ENCODE measurements at places on chromosomes 5 and 9.

DNA sequence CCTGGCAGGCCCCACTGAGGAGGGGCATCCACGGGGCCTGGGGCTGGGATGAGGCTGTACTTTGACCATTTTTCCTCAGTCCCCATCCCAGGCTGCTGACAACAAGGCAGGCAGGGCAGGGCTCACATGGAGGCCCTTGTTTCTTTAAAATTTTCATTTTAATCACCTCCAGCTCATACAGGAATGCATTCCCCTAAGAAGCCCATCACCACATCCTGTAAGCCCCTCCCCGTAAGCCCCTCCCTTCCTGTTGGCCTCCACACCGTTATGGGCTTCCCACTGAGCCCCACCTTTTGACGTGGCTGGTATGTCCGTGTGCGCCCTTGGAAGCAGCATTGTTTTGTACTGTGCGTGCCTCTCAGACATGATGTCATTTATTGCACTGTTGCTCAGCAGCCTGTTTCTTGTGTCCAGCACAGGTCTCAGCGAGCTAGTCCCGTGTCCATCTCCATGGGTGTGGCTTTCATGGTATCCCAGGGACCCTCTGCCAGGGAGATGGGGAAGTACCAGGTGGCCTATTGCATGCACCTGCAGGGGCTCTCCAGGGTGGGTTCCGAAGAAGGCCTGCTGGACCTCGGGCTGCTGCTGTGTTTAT lies 22.4 kb downstream of the PHF2 start:
- DNase-seq = no peak

DNA sequence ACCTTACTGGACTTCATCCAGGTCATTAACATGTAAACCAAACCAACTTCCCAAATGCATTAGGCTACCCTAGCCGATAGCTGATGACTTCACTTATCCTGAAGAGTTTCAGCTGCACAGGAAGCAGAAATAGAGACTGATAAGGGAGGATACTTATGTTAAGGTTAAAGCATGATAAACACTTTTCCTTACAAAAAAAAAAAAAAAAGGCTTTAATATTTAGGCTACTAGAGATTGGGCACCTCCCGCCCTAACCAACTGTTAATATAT lies 1.6 kb upstream of the MEF2C start:
- no peak for DNase-seq

- no peak for DNase-seq
These were observed 113.4 kb downstream of the PAPPA start for GRCh38 chr9:116267021-116267420.

DNA sequence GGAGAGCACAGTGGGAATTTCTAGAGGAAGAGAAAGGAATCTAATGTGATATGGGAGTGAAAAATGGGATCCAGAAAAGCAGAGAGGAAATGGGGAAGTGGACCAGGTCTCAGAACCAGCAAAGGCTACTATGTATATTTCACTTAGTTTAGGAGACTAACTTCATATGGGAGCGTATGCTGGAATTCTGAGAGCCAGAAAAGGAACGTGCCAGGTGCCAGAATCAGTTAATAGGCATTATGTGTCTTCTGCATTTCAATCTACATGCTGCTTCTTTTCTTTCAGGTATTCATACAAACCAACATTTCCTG lies 28.5 kb upstream of the IFNA14 start:
- no peak for DNase-seq

DNA sequence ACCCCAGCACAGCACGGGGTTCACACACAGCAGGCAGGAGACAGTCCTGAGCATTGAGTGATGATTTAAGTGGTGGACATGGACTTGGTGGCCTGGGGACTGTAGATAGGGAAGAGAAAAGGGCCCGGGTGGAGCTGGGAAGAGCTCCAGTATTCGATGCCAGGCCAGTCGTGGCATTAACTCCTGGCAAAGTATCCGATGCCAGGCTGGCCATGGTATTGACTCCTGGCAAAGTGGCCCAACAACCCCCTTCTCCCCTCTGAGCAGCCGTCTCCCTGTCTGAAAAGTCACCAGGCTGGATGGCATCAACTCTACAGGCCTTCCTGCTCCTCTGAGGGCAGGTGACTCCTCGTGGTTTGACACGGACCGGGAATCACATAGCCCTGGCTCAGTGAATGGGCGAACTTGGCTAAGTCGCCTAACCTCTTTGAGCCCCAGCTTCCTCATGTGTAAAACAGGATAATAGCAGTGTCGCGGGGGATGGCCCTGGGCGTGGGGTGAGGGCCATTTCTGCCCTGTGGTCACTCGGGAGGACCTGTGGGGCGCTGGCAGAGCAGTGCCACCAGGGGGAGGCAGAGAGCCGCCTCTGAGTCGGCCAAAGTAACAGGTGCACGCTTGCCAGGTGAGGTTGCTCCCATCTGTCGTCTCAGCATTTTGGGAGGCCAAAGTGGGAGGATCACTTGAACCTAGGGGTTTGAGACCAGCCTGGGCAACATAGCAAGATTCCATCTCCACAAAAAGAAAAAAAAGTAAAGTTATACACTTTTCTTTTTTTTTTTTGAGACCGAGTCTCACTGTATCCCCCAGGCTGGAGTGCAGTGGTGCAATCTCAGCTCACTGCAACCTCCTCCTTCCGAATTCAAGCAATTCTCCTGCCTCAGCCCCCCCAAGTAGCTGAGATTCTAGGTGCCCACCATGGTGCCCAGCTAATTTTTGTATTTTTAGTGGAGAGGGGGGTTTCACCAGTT lies 5.7 kb upstream of the SEC16A start:
- DNase-seq = peak; percentile 77

DNA sequence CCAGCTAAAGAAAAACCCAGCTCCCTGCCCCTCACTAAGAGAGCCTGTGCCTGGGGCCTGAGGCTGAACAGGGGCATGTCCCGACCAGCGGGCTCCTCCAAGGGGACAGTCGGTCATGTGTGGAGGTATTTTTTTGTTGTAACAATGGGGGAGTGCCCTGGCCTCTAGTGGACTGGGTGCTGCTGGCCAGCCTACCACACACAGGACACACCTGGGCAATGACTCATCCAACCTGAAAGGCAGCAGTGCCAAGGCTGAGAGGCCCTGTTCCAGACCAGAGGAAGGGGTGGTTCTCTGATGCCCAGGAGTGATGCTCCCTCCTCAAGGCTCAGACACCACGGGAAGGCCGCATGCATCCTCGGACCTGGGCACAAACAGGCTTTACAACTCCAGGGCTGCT lies 181.5 kb downstream of the OLFM1 start:
- no peak for DNase-seq

DNA sequence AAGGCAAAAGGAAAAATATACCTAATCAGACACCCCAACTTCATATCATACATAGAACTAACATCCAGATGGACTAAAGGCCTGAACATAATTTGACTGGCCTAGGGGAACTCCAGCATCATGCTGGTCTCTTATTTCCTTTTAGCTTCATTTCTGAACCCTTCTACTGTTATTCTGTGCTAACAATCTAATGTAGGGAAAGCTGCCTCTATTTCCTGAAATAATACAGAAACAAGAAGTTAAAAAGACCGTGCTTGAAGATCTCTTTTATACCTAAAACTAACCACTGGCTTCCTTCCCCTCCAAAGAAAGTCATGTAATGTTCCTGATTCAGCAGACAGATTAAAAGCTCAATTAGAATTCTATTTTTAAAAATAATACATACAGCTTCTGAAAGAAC lies 36.7 kb downstream of the LPAR1 start:
- DNase-seq = no peak

- no peak for DNase-seq
These were observed 69.0 kb downstream of the ADAMTSL1 start for GRCh38 chr9:18542837-18543405.

- no peak for DNase-seq
These were observed 946.3 kb downstream of the DTWD2 start for GRCh38 chr5:118042076-118042475.

DNA sequence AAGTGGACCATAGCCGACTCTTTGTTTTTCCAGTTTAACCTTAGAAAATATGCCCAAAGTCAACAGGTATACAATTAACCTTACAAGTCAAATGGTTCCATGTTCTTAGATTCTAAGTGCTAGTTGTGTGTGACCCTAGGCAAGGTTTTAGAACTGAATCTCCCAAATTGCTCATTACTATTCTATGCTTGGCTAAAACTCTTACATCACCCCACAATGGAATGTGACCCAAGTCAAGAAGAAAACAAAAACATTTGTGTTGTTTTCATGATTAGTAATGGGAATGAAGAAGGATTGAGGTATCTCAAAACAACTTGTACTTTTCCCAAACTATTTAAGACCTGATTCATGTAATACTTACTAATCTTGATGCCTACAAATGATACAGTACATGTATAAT lies 159.2 kb downstream of the ARRDC3 start:
- no peak for DNase-seq

DNA sequence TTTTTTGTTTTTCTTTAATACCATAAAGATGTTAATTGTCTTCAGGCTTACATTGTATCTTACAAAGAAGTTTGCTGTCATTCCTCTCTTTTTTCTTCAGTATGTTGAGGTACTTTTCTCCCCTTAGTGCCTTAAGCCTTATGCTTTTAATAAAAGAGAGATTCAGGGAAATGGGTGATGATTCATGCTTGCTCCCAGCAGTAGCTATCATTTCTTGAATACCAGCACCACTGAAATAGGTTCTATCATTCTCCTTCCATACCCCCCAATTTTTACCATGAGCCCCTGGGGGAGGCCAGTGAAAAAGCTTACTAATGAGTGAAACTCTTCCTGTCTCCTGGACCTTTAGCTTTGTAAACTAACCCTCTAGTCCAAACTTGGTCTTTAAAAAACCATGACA lies 165.0 kb downstream of the FBXL7 start:
- no peak for DNase-seq

- no peak for DNase-seq
These were observed 296.6 kb upstream of the PCSK5 start for GRCh38 chr9:75593920-75594319.

GRCh38 chr5:125659316-125660023 lies 763.7 kb upstream of the GRAMD2B start:
- DNase-seq = no peak

DNA sequence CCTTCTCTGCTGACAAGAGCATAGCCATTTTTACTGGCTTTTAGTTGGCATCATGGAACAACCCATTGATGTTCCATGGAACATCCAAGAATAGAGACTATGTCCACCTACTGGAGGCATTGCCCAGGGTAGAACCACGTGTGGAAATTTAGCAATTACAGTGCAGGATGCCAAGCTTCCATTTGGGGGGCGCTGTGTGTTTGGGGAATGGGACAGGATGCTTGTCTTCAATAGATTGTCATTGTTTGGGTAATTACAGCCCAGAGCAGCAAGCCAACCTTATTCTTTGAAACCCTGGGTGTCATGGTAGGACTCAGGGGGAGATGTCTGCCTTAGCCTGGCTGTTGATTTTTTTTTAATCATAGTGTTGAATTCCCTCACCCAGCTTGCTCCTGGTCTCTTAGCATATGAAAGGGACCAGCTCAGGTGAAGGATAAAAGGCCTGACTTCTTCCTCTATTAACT lies 171.1 kb downstream of the DOCK2 start:
- no peak for DNase-seq

DNA sequence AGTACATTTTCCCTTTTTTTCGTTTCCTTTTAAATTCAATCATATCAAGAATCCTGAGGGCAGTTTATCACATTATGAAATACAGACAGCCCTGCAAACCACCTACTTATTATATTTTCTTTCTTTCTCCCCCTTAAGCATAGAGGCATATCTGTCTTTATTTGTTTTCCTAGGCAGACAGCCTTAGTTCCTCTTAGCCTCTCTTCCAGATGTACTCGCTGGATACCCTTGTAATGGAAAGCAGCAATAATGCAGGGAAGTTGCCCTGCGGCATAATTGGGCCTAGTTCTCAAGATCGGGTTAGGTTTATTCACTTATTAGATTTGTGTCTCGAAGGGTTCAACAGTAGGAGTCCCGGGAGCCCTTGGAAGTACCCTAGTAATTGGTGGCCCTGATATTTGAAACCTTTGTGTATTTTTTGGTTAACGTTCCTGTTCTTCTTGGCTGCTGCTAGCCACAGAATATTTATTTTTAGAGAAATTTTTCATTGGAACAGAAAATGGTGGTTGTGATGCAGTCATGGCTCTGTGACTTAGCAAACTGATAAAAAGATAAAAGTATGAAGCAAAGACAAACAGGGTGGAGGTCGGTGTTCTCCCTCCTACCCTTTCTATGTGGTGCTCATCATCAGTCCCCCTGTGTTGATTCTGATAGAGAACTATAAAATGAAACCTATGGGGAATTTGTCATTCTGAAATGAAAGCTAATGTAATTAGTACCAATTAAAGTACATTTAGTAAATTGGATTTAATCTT lies 6.4 kb downstream of the TLE4 start:
- DNase-seq = no peak

- no peak for DNase-seq
These were observed 664.9 kb downstream of the TAF11L14 start for GRCh38 chr5:18299166-18299565.

GRCh38 chr5:73450672-73451223 lies 2.2 kb upstream of the FOXD1 start:
- DNase-seq = no peak

DNA sequence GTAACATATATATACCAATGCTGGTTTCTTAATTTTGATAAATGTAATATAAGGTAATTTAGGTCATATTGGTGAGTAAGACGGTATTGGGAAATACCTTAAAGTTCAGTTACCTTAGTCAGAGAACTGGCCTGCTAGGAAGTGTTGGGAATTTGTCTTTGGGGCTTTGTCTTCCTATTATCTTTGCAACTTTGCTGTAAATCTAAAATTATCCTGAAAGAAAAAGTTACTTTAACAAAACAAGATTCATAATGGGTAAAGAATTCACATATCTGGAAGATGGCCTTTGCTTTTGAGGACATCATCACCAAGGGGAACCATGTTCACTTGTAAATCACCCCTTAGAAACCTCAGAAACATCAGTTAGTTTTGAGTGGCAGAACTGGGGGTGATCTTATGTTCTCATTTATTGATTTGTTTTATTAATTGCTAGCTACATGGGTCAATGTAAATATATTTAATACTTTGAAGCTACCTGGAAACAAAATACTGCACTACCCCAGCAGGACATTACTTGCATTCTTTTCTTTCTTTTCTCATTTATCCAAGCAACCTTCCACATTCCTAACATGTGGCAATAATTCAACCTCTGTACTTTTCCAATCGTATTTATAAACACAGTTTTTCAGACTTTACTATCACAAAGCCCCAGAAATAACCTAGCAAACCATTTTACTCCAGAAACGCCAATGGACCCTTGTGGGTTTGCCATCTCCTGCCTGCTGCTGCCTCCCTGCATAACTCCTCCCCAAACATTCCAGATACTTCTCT lies 41.4 kb downstream of the GLIS3 start:
- no peak for DNase-seq
